ENCODE measurements at places on chromosomes 2 and 18. TPM values are rescaled to one million over a fixed set of nuclear protein-coding genes. Genes with fewer than 3 reads are reported as not detected.
A peak's percentile ranks its signal among the peaks of the same experiment; 100 is the strongest.

DNA sequence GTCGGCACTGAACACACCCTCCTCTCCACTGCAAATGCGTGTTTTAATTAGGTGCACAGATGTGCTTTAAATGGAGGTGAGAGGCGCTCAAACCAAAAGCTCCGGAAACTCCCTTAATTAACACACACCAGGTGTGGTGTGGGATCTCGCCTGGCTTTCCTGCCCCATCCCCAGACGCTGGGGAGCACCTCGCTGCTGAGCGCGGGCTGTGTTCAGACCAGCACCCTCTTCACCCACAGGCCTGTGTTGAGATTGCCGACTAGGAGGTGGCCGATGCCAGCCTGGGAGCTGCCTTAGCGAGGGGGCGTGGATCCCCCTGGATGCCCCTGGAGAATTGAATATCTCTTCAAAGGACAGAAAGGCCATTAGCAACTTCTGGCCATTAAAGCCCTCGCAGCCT, 171.7 kb downstream of the MYT1L start:
- DNase-seq: no peak

DNA sequence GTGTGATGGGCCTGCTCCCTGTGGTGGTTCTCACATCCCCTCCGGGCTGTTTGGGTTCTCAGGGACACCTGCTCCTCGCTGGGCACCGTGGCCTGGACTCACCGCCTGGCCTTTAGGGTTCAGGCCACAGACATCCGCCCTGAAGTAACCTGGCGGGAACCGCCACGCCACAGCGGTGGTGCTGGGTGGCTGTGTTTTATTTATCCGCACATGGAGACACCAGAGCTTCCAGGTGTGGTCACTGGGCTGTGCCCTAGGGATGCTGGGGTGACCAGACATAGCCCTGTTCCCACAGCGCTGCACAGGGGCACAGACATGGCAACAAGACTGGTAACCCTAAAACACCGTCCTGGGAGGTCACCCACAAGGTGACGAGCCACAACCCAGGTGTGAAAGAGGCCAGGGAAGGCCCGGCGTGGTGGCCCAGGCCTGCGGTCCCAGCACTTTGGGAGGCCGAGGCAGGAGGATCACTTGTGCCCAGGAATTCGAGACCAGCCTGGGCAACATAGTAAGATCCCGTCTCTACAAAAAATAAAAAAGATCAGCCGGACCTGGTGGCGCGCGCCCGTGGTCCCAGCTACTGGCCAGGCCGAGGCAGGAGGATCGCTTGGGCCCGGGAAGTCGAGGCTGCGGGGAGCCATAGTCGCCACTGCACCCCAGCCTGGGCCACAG, 649 bp upstream of the HSBP1L1 start:
- DNase-seq: no peak

DNA sequence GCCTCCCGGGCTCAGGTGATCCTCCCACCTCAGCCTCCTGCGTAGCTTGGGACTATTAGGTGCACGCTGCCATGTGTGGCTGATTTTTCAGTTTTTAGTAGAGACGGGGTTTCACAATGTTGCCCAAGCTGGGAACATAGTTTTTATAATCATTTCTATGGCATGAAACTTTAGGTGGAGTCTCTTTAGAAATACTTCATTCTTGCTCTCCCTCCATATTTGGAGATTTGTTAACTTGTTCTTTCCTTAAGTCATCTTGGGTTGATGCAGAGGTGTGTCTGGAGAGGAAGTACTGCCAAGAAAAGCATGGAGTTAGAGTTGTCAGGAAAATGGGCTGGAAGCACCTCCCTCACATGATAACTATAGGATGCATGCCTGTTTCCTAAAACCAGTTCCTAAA, 17.4 kb downstream of the ZNF532 start:
- no peak for DNase-seq

- no peak for DNase-seq
Measured at GRCh38 chr2:221245045-221245444, 327.1 kb downstream of the EPHA4 start.

GRCh38 chr2:177460973-177461585, 68.5 kb downstream of the AGPS start:
- DNase-seq: no peak

DNA sequence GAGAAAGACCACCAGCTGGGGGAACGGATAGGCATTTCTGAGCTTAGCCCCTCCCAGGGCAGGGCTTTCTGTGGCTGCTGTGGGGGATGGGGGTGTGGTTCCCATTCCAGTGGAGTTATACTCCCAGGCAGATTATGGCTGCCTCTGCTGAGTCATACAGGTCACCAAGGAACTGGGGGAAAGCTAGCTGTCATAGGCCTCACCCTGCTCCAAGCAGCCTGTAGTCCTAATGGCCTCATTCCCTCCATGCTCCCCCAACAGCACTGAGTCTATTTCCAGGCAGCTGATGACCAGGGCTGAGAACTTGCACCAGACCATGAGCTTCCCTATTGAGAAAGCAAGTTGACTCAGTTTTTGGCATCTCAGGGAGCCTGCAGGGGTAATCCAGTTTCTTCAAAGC, 87.1 kb downstream of the GPR39 start:
- DNase-seq: no peak

DNA sequence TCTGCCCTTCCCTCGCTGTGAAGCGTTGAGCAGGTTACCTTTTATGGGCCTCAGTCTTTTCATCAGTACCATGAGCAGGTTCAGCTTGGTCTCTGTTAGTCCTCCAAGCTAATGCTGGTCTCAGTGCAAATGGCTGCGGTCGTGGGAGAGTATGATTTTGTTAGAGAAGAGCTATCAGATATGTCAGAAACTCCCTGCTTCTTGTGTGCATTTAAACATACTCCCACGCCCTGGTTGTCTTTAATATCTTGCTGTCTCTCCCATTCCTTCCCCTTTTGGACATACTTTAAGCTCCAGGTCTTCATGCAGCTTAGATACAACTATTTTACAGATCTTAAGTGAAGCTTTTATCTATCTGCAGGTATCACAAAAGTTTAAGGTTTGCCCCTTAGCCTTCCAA, 62.9 kb downstream of the EFR3B start:
- no peak for DNase-seq

- no peak for DNase-seq
Measured at GRCh38 chr2:191041418-191042161, 27.6 kb upstream of the STAT1 start.

DNA sequence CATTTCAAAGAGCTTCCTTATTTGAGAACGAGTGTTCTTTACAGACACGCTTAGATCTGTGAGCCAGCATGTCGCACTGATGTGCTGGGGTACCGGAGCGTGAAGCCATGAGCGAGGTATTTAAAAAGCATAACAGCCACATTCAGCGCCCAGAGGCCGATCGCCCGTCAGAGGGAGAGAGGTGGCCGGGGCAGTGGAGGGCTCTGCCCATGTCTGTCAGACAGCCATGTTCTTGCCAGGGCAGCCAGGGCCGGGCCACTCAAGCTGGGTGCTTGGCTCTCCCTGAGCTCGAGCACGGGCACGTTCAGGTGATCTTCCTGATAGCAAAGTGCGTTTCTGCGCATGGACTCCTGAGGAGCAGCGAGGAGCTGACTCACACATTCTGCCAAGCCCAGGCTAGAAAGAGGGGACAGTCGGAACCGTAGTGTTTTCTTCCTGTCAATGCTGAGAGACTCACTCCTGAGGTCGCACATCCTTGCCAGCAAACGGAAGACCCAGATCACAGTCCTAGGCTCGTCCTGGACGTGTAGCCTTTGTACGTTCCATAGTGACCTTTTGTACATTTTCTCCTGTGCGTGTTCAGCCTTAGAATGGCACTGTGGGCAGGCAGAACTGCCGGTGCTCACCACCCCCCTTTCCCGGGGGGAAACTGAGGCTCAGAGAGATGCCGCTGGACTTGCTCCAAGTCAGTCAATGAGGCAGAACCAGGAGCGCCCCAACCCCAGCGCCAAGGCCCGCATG, 100.7 kb downstream of the NFATC1 start:
- DNase-seq: no peak

- DNase-seq: no peak
Measured at GRCh38 chr2:221429741-221430491, 142.2 kb downstream of the EPHA4 start.

DNA sequence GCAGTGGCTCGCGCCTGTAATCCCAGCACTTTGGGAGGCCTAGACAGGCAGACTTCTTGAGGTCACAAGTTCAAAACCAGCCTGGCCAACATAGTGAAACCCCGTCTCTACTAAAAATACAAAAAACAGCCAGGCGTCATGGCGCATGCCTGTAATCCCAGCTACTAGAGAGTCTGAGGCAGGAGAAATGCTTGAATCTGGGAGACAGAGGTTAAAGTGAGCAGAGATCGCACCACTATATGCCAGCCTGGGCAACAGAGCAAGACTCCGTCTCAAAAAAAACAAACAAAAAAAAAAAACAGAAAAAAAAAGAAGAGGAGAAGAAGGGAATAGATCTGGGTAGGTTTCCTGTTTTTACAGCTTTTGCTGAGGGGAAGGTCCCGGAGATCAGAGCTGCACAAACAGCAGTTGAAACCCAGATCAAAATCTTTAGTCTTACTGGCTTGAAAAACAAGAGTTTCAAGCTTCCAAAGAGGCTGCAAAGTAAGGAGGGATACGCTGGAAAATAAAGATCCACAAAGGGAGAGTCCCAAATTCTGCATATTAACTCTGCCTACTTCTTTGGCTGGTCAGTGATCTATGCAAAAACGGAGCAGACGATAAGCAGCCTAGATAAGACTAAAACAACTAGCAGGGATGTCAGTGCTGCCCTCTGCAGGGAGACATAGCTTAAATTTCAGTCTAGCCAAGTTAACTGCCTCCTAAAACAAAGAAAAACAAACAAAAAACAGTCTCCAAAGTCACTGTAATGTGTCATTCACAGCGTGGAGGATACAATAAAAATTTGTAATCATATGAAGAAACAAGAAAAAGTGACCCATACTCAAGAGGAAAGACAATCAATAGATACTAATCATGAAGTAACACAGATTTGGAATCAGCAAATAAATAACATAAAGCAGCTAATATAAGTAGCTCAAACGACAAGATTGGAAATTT, 74.1 kb downstream of the TLK1 start:
- peak; percentile 61 for DNase-seq

GRCh38 chr18:33161131-33161530, 279.4 kb downstream of the CCDC178 start:
- DNase-seq: no peak

DNA sequence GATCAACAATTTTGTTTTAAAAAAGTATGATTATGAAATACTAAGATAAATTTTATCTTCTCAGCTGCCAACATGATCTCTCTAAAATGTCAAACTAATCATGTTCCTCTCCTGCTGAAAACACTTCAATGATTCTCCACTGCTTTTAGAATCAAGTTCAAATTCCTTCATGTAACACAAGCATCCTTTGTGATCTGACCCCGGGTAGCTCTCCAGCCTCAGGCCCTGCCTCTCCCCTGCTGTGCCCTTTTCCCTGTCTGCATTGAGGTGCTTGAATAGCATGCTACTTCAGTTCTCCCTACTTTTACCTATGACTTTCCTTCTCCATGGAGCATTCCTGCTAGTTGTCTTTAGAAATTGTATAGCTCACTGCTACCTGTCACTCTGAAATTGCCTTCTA, 274.8 kb downstream of the PDE11A start:
- DNase-seq: no peak

- no peak for DNase-seq
Measured at GRCh38 chr18:61741881-61742454, 150.8 kb downstream of the RNF152 start.

- DNase-seq: no peak
Measured at GRCh38 chr2:14516844-14517243, 115.7 kb upstream of the LRATD1 start.

DNA sequence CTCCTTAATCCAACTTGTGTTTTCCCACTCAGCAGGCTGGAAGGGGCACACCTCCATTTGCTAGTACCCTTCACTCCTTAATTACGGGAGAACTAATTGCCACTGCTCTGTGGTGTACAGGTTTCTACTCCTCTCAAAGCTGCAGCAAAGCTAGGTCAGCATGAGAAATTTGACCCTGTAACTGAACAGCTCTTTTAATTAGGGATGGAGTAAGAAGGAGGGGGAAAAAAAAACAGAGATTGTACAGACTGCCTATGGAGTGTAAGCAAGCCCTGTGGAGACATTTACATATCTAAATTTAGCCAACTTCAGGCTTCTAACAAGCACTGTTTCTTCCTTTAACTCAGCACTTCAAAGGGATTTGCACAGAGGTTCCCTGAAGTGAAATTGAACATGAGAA, 629.7 kb upstream of the SETBP1 start:
- no peak for DNase-seq

DNA sequence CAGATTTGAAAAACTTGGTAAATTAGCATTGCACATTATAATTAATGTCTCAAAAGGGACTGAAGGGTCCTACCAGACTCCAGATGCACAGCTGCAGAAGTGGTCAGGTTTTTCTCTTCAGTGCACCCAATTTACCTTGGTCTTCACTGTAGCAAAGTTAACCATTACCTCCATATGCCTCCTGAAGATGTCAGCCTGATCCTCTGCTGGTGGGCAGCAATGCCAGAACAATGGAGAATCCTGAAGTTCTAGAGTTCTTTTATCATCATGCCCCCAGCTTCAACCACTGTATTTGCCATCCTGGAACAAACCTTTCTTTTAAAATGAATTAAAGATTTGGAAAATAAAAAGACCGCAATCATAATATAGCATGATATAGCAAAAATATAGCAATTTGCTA, 1774.8 kb upstream of the CELF4 start:
- DNase-seq: no peak

- DNase-seq: no peak
Measured at GRCh38 chr18:13879492-13879891, 35.8 kb downstream of the MC2R start.

- no peak for DNase-seq
Measured at GRCh38 chr2:162732946-162733698, 105.4 kb downstream of the KCNH7 start.

- no peak for DNase-seq
Measured at GRCh38 chr18:67969458-67969857, 452.9 kb upstream of the DSEL start.

GRCh38 chr2:79171348-79171958, 11.9 kb upstream of the REG3A start:
- no peak for DNase-seq

GRCh38 chr18:59767732-59768131, 70.5 kb upstream of the CCBE1 start:
- no peak for DNase-seq

The CFC1 gene
- total RNA-seq: not detected

The CPO gene
- total RNA-seq: not detected

The EML6 gene
- 1.1 TPM for total RNA-seq

The ST6GAL2 gene
- total RNA-seq: not detected

The NTSR2 gene
- not detected for total RNA-seq

The SOWAHC gene
- 0.29 TPM for total RNA-seq

The ALK gene
- total RNA-seq: not detected

The UPP2 gene
- not detected for total RNA-seq

The ACVR1C gene
- 1.8 TPM for total RNA-seq

The IKZF2 gene
- 48.3 TPM for total RNA-seq

The VWC2L gene
- not detected for total RNA-seq

The CCDC102B gene
- total RNA-seq: 1.0 TPM

The KCNK3 gene
- not detected for total RNA-seq

The ABCG5 gene
- total RNA-seq: not detected

The PLEKHH2 gene
- not detected for total RNA-seq

The CCDC74B gene
- 0.83 TPM for total RNA-seq

Measured in natural killer cell treated with Interleukin-12 subunit alpha and Interleukin-12 subunit beta and Interleukin-15 and Interleukin-18, amount 100 ng/mL, for 72 hours (primary cell).